ENCODE measurements at places on chromosomes 6 and 20.

DNA sequence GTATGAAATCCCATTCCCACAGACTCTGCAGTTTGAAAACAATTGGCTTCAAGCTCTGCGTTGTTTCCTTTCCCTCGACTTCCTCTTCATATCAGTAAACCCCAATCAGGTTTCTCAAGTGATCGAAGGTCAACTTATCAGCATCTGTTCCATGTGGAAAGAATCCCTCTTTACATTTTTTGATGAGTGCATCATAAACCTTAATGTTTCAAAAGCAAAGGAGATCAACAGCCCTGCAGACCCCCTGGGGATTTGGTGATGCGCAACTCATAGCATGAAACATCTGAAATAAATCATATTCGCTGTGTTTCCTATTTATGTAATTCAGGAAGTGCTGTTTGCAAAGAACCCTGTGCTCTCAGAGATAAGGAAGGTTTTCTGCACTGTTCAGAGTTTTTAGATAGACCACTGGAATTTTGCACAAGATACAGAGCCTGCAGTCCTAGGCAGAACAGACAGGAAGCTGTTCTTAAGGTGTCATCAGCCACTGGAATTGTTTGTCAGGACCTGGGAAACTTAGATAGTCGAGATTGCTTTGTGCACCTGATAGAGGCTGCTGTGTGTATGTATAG lies 216.0 kb downstream of the HIVEP2 start:
- DNase-seq = peak; percentile 76

DNA sequence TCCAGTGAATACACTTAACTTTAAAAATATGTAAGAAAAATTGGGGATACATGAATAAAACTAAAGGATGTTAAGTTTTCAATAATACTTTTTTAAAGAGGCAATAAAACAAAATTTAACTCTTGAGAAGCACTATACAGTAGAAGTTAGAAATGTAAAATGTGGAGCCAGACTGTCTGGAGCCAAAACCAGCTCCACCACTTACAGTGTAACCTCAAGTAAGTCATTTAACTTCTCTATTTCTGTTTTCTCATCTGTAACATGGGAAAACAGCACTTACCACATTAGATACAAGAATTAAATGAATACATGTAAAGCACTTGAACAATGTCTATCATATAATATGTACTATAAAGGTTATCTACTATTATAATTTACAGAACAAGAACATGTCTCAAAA lies 6.7 kb downstream of the ATG5 start:
- DNase-seq = no peak

DNA sequence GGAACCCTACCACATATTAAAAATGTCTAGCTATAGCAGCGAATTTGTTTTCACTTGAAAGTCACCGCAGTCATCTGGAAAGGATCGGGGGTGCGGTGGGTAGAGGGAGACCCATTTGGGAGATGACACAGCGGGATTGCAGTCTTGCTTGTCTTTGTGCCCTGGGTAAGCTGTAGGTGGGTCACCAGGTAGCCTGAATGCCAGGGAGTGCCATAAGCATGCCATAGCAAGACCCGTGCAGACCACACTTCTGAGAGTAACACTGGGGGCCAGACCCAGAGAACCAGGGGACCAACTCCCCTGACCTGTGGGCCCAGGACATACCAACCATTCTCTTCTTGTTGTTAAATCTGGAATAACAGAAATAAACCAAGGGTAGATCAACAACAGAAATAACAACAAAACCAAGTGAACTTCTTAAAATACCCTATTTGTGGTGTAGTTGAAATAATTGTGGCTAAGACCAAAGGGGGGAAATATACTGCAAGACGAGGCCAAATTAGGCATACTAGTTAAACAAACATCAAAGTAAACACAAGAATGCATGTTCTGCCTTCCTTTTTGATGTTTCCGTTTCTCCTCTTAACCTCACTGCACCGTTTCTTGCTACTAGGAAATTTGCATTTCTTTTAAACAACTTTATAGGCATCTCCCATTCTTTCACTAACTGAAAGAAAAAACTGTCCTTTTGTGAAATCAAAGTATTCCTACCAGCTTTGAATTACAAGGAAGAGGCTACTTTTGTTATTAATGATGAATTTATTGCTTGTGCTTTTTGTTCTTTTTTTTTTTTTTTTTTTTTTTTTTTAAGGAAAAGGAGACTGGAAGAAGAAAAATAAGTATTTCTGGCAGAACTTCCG lies 128.2 kb downstream of the SASH1 start:
- no peak for DNase-seq

GRCh38 chr20:59581993-59582679 lies 22.2 kb upstream of the PHACTR3 start:
- no peak for DNase-seq

GRCh38 chr6:165245287-165245686 lies 64.1 kb downstream of the C6orf118 start:
- peak; percentile 34 for DNase-seq

GRCh38 chr6:169177516-169178166 lies 76.0 kb downstream of the THBS2 start:
- DNase-seq = peak; percentile 63

DNA sequence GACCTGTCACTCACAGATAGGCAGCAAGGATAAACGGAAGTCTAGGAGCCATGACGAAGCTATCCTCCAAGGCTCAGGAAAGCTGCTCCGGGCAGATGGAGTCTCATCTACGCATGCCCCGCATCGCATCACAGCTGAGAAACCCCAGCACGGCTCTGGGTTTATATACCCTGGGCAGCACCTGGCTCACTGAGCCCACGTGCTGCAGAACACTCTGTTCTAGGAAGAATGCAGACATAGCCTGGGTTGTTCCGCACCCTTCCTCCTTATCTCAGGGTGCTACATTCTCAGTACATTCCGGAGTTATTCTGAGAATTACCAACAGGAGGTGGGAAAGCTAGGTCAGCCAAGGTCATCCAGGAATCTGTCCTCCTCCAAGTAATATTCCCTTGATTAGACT lies 260.4 kb downstream of the CBLN4 start:
- DNase-seq = no peak

- DNase-seq = no peak
These were observed 6.1 kb downstream of the ADGRB3 start for GRCh38 chr6:68641172-68641571.

GRCh38 chr20:57317789-57318371 lies 11.7 kb upstream of the SPO11 start:
- no peak for DNase-seq

- no peak for DNase-seq
These were observed 207.2 kb upstream of the SSTR4 start for GRCh38 chr20:22827916-22828315.

GRCh38 chr20:39042279-39043150 lies 80.4 kb downstream of the DHX35 start:
- no peak for DNase-seq

Measured in fibroblast of skin of back (primary cell).